Neural crest cell (in vitro differentiated cells): ENCODE measurements at places on chromosomes 13 and 19.
A peak's percentile ranks its signal among the peaks of the same experiment; 100 is the strongest.

DNA sequence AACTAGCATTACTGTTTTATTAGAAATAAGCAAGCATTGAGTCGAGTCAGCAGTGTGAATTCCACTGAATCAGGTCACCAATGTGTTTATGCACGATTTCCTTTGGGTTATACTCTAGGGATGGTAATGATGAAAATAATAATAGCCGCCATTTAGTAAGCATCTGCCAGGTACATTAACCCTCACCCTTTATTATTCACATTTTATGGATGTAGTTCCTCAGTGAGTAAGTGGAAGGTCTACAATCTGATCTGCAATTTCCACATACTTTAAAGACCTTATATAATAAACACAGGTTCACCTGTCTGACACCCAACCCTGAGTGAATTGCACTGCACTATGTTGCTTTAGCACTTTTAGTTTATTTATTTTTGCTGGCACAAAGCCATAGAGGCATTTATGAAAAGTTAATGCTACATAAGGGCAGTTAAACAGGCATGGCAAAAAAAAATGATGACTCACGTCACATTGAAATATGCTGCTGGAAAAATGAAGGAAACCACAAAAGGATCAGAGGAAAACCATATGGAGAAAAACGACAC lies 122.4 kb downstream of the TRPC4 start:
- no peaks in the 10 kb centered on the region for H3K36me3 ChIP-seq
- DNase-seq: no peak
- H3K4me3 ChIP-seq: no peak overlapping the region
- no peaks in the 10 kb centered on the region for H3K27me3 ChIP-seq
- H3K27ac ChIP-seq: no peak overlapping the region
- H3K4me1 ChIP-seq: no peaks in the 10 kb centered on the region

DNA sequence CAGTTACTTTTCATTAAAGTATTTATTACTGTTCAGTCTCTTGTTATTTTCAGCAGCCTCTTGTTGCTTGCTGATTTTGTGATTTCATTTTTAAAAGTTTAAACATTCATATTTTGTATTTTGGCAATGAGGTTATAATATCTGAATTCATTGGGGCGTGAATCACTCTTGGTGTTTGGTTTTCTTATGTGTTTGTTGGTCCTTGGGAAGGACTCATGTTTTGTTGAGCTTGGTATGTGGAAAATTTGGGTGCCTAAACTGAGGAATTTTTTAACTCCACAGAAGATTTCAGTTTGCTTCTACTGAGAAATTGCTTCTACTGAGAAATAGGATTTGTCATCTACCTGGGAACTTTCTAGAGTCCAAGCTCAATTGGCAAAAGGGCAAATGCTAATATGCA lies 38.2 kb downstream of the PDS5B start:
- H3K36me3 ChIP-seq: peaks cover 42% of the 10 kb centered on the region
- H3K27me3 ChIP-seq: no peaks in the 10 kb centered on the region
- H3K4me1 ChIP-seq: peaks cover 17% of the 10 kb centered on the region
- H3K27ac ChIP-seq: no peak overlapping the region

DNA sequence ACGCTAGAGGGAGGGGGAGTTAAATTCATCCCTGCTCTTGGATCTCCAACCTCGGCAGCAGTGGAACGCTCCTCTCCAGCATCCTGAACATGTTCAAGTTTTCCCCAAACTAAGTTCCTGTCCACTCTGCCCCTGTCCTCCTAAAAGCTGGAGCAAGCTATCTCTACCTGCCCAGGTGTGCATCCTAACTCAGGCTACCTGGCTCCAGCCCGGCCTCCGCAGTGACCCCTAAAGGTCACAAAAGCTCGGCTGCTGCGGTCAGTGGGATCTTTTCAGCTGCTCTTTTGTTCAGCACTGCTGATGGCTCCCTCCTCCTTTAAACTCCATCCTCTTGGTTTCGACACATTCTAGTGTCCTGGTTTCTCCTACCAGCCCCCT lies 1.4 kb downstream of the DCUN1D2 start:
- DNase-seq: no peak
- H3K36me3 ChIP-seq: no peaks in the 10 kb centered on the region
- peak overlapping the region; percentile 95 for H3K4me3 ChIP-seq
- no peaks in the 10 kb centered on the region for H3K27me3 ChIP-seq
- peak overlapping the region; percentile 70 for H3K27ac ChIP-seq
- peaks cover 45% of the 10 kb centered on the region for H3K4me1 ChIP-seq

DNA sequence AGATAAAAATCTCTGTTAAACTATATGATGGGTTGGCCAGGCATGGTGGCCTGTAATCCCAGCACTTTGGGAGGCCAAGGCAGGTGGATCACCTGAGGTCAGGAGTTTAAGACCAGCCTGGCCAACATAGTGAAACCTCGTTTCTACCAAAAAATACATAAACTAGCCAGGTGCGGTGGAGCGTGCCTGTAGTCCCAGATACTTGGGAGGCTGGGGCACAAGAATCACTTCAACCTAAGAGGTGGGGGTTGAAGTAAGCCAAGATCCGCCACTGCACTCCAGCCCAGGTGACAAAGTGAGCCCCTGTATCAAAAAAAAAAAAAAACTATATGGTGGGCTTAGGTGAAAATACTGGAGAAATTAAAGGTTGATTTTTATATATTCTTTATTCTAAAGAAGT lies 11.3 kb downstream of the TBC1D4 start:
- no peaks in the 10 kb centered on the region for H3K27me3 ChIP-seq
- no peak overlapping the region for H3K4me3 ChIP-seq
- no peak overlapping the region for H3K27ac ChIP-seq
- H3K36me3 ChIP-seq: peaks cover 3% of the 10 kb centered on the region
- peaks cover 6% of the 10 kb centered on the region for H3K4me1 ChIP-seq

GRCh38 chr13:36069881-36070366 lies 61.3 kb downstream of the DCLK1 start:
- peak overlapping the region; percentile 2 for H3K27ac ChIP-seq
- H3K27me3 ChIP-seq: no peaks in the 10 kb centered on the region
- no peak overlapping the region for H3K4me3 ChIP-seq
- H3K36me3 ChIP-seq: peaks cover 4% of the 10 kb centered on the region
- DNase-seq: no peak
- peaks cover 11% of the 10 kb centered on the region for H3K4me1 ChIP-seq

- peaks cover 57% of the 10 kb centered on the region for H3K4me1 ChIP-seq
- peaks cover 8% of the 10 kb centered on the region for H3K36me3 ChIP-seq
- H3K4me3 ChIP-seq: peak overlapping the region; percentile 98
- no peaks in the 10 kb centered on the region for H3K27me3 ChIP-seq
These were observed 839 bp upstream of the CKAP2 start for GRCh38 chr13:52454459-52454819.

DNA sequence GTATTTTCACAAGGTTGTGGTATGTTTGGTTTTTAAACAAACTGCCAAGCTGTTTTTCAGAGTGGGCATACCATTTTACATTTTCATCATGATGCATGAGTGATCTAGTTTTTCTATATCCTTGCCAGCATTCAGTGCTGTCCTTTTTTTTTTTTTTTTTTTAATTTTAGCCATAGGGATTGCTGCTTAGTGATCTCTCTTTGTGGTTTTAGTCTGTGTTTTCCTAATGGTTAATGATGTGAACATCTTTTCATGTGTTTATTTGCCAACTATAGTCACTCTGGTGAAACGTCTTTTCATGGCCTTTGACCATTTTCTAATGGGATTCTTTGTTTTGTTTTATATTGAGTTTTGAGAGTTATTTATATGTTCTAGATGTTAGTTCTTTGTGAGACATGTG lies 59.7 kb downstream of the SHISA2 start:
- H3K27me3 ChIP-seq: no peaks in the 10 kb centered on the region
- H3K4me1 ChIP-seq: peaks cover 22% of the 10 kb centered on the region
- DNase-seq: no peak
- no peak overlapping the region for H3K27ac ChIP-seq
- peaks cover 10% of the 10 kb centered on the region for H3K36me3 ChIP-seq

DNA sequence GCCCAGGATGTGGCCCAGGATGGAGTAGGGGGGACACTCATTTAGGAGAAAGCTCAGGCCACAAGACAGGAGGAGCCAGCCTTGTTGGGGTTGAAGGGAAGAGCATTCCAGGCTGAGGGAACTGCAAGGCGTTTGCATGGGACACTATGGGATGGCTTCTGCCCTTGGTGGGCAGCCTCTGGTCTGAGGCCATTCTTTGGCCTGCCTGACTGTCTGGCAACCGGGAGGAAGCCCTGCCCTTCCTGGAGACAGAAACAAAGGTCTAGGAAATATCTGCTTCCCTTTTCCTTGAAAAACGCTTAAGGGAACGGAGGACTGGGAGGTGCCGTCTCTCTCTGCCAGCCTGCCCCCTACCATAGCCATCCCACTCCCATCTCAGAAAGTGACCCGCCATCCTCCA lies 2.8 kb upstream of the ICAM1 start:
- H3K4me1 ChIP-seq: no peaks in the 10 kb centered on the region
- H3K4me3 ChIP-seq: no peak overlapping the region
- peaks cover 50% of the 10 kb centered on the region for H3K27me3 ChIP-seq
- H3K36me3 ChIP-seq: no peaks in the 10 kb centered on the region

- no peak within 1 kb of the TSS for H3K4me3 ChIP-seq
- no peaks in the 10 kb centered on the region for H3K4me1 ChIP-seq
- no peaks in the 10 kb centered on the region for H3K36me3 ChIP-seq
- no peak for DNase-seq
These were observed at the start of gene METTL21C for GRCh38 chr13:102694937-102695336. Gene METTL21C, minus strand, starts transcription at chr13:102695044. Its CDS starts 546 bp downstream, at chr13:102694498.

DNA sequence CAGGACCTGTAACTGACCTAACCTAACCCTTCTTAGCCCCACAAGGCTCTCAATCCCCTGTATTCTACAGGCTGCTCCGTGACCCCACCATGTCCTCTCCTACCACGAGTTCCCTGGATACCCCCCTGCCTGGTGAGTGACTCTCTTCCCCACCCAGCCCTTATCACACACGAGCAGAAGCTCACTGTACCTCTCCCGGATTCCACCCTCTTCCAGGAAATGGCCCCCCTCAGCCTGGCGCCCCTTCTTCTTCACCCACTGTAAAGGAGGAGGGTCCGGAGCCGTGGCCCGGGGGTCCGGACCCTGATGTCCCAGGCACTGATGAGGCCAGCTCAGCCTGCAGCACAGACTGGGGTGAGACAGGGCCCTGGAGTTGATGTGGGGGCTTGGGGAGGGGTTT lies 1.3 kb downstream of the NR1H2 start:
- H3K36me3 ChIP-seq: peaks cover 3% of the 10 kb centered on the region

DNA sequence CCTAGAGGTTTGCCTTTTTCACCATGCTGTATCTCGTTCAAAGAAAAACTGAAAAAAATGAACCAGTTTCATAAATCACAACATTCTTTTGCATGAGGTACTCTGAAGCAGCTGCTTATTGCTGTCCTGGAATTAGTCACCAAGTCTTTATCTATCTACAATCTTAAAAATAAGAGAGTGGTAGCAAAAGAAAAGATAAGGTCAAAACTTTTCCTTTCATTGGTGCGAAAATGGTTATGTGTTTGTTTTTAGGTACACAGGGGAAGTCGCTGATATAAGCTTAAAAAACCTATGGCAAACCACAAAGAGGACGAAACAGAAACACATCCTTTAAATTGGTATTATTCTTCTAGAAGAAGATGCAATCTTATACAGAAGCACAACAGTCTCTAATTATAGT lies 20.7 kb downstream of the OBI1 start:
- no peak for DNase-seq
- H3K27ac ChIP-seq: no peak overlapping the region
- no peaks in the 10 kb centered on the region for H3K27me3 ChIP-seq
- H3K4me3 ChIP-seq: no peak overlapping the region

- H3K27ac ChIP-seq: no peak overlapping the region
- H3K4me3 ChIP-seq: no peak overlapping the region
- no peak for DNase-seq
- H3K27me3 ChIP-seq: no peaks in the 10 kb centered on the region
- peaks cover 35% of the 10 kb centered on the region for H3K36me3 ChIP-seq
These were observed 44.7 kb downstream of the EFNB2 start for GRCh38 chr13:106490569-106491321.

- H3K4me3 ChIP-seq: peak overlapping the region; percentile 35
- no peak for DNase-seq
- H3K27me3 ChIP-seq: no peaks in the 10 kb centered on the region
- peak overlapping the region; percentile 47 for H3K27ac ChIP-seq
- H3K36me3 ChIP-seq: no peaks in the 10 kb centered on the region
- peaks cover 7% of the 10 kb centered on the region for H3K4me1 ChIP-seq
These were observed 95.0 kb downstream of the LIG4 start for GRCh38 chr13:108120302-108120701.

DNA sequence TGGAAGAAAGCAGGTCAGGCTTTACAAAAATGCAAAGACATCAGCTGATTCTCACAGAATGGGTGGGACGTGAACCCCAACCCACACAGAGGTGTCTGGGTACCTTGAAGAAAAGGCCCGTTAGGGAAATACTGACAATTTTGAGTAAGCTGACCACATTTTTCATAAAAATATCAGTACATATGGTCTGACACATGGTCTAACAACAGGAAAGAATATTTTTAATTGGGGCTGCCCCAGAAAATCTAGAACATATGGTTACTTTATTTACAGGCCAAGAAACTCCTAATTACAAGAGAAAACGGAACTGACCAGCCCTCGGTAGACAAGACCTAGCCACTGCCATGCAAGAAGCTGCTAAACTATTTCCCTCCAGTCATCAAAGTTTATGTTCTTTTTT lies 48.7 kb upstream of the ITM2B start:
- H3K36me3 ChIP-seq: no peaks in the 10 kb centered on the region
- H3K27ac ChIP-seq: peak overlapping the region; percentile 65
- no peak for DNase-seq
- H3K4me1 ChIP-seq: peaks cover 6% of the 10 kb centered on the region

GRCh38 chr13:73740666-73741065 lies 393.5 kb downstream of the KLF12 start:
- no peak for DNase-seq
- peaks cover 2% of the 10 kb centered on the region for H3K36me3 ChIP-seq
- H3K4me3 ChIP-seq: no peak overlapping the region
- H3K4me1 ChIP-seq: peaks cover 8% of the 10 kb centered on the region
- H3K27me3 ChIP-seq: no peaks in the 10 kb centered on the region

DNA sequence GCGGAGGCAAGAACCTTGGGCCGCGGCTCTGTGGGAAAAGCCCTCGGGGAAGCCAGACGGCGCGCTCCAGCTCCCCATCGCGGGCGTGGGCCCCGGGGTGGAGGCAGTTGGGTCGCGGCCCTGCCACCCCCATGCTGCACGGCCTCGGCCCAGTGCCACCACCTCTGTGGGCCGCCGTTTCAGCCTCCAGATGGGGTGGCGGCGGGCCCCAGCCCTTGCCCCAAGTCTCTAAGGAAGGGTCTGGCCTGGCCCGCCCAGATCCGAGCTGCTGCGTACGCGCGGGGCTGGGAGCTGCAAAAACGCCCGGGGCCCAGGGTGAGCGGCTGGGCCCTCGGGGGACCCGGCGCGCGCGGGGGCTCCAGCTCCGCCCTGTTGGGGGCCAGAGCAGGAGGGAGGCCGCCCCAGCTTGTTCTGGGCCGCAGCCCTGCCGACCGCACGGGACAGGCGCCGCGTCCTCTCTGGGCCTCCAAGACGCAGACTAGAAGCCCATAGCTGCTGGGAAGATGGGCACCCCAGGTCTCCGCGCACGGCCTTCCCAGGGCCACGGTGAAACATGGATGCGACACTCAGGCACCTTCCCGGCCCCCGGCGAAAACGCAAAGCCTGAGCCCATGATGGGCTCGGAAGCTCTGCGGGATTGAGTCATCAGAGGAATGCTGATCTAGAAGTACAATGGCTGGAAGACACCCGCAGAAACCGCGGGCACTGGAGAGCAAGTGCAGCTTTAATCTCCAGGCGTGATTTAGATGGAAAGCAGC lies 110.1 kb downstream of the KCTD15 start:
- no peak overlapping the region for H3K27ac ChIP-seq
- H3K36me3 ChIP-seq: no peaks in the 10 kb centered on the region
- no peak for DNase-seq
- H3K4me3 ChIP-seq: peak overlapping the region; percentile 29
- H3K4me1 ChIP-seq: peaks cover 15% of the 10 kb centered on the region
